ENCODE measurements at places on chromosomes 11 and 22.

GRCh38 chr22:33921525-33922348, 1.5 kb upstream of the LARGE1 start:
- H3K4me3 ChIP-seq, result peak overlapping the region; percentile 96
- peak overlapping the region; percentile 74 for H3K27ac ChIP-seq
- peaks cover 10% of the 10 kb centered on the region for H3K27me3 ChIP-seq
- peak; percentile 68 for DNase-seq
- H3K36me3 ChIP-seq, result peaks cover 8% of the 10 kb centered on the region

DNA sequence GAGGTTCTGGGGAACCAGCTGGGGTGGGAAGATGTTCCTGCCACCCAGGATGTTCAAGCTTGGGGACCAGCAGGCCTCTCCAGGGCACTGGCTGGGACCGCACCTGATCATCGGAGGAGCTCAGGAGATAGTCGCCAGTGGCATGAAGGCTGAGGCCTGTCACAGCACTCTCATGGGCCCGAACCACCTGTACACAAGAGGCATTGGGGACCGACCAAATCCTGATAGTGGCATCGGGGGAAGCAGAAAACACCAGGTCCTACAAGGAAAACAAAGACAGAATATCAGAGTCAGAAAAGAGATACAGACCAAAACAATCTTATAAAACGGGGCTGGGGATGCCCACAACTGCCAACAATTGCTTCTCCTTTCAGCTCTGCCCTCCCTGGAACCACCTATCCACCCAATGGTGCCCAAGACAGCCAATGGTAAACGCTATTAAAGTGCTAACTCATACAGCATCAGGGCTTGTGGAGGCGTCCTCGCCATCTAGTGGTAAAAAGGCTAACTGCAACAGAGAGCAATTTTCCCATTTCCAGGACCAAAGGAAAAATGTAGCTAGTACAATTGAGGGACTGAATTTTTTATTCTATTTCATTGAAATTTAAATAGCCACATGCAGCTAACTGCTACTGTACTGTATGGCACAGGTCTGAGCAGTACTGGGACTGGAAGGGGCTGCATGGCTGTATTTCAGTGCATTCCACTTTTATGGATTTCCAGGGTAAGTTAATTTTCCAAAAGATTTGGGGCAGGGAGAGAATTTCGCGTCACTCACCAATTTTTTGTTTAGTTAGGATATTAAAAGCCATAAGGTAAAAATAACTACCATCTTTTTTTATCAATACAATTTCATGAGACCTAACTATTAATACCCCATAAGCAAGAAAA, 7.1 kb downstream of the PRPF19 start:
- DNase-seq, result peak; percentile 62
- no peak overlapping the region for H3K27ac ChIP-seq
- H3K4me1 ChIP-seq, result peaks cover 4% of the 10 kb centered on the region
- H3K4me3 ChIP-seq, result no peak overlapping the region
- H3K36me3 ChIP-seq, result peaks cover 52% of the 10 kb centered on the region

GRCh38 chr11:14158393-14158792, 195.9 kb downstream of the SPON1 start:
- no peak overlapping the region for H3K27ac ChIP-seq
- peaks cover 32% of the 10 kb centered on the region for H3K36me3 ChIP-seq
- no peak for DNase-seq
- peaks cover 3% of the 10 kb centered on the region for H3K27me3 ChIP-seq
- no peaks in the 10 kb centered on the region for H3K4me1 ChIP-seq

DNA sequence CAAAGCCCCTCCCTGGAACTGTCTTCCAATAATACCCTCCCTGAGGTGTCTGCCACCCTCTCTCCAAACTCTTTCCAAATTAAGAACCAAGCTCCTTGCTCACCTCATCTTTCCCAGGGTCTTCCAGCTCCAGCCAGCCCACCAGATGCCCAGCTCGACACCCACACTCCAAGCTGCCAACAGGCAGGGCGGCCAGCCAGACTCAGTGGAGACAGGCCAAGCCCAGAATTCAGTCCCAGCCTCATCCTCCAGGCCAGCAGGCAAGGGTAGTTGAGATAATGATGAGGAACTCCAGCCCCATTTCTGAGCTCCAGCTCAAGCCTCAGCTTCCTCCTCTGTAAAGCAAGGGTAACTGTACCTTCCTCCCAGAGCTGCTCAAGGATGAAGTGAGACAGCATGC, 132.9 kb downstream of the CHST1 start:
- peaks cover 7% of the 10 kb centered on the region for H3K27me3 ChIP-seq
- DNase-seq, result no peak
- H3K36me3 ChIP-seq, result no peaks in the 10 kb centered on the region
- no peak overlapping the region for H3K27ac ChIP-seq
- H3K4me1 ChIP-seq, result no peaks in the 10 kb centered on the region

GRCh38 chr11:47917599-47918369, 62.6 kb upstream of the PTPRJ start:
- H3K27ac ChIP-seq, result no peak overlapping the region
- H3K27me3 ChIP-seq, result peaks cover 13% of the 10 kb centered on the region
- no peak for DNase-seq

GRCh38 chr22:21936151-21936775, 16.4 kb downstream of the PPM1F start:
- H3K4me1 ChIP-seq, result peaks cover 49% of the 10 kb centered on the region
- H3K27me3 ChIP-seq, result peaks cover 15% of the 10 kb centered on the region
- H3K27ac ChIP-seq, result peak overlapping the region; percentile 86
- peaks cover 55% of the 10 kb centered on the region for H3K36me3 ChIP-seq
- peak overlapping the region; percentile 48 for H3K4me3 ChIP-seq

- H3K4me3 ChIP-seq, result no peak overlapping the region
- no peaks in the 10 kb centered on the region for H3K4me1 ChIP-seq
- H3K36me3 ChIP-seq, result no peaks in the 10 kb centered on the region
- DNase-seq, result no peak
These were observed 58.9 kb downstream of the SHANK2 start for GRCh38 chr11:71193431-71193830.

DNA sequence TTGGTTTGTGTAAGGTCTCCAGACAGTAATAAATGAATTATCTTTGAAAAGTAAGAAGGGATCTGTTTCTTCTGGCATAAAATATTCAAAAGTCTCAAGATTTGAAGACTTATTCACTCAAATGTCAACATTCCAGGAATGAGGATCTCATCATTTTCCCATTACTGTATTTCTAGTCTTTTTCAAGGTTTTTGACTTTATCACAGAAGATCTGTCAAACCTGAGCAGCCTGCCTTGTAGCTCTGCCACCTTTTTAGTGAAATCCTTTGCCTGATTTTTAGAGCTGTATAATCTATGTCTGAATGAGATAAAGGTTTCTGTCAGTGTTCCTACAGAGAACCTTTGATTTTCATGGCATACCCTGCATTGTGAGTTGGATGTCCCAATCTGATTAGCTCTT, 4.0 kb downstream of the OR51F2 start:
- no peak overlapping the region for H3K4me3 ChIP-seq
- H3K36me3 ChIP-seq, result no peaks in the 10 kb centered on the region
- H3K4me1 ChIP-seq, result no peaks in the 10 kb centered on the region
- no peak overlapping the region for H3K27ac ChIP-seq
- H3K27me3 ChIP-seq, result no peaks in the 10 kb centered on the region
- no peak for DNase-seq

GRCh38 chr11:8749202-8749601, 66.6 kb downstream of the RPL27A start:
- H3K4me3 ChIP-seq, result no peak overlapping the region
- peaks cover 17% of the 10 kb centered on the region for H3K4me1 ChIP-seq
- H3K36me3 ChIP-seq, result peaks cover 13% of the 10 kb centered on the region
- no peaks in the 10 kb centered on the region for H3K27me3 ChIP-seq

GRCh38 chr11:31651208-31651607, 141.6 kb downstream of the ELP4 start:
- no peaks in the 10 kb centered on the region for H3K36me3 ChIP-seq
- H3K4me1 ChIP-seq, result no peaks in the 10 kb centered on the region
- H3K4me3 ChIP-seq, result no peak overlapping the region
- DNase-seq, result no peak
- no peaks in the 10 kb centered on the region for H3K27me3 ChIP-seq

- DNase-seq, result peak; percentile 45
- no peak overlapping the region for H3K27ac ChIP-seq
- peaks cover 40% of the 10 kb centered on the region for H3K4me1 ChIP-seq
These were observed 580 bp downstream of the ILK start for GRCh38 chr11:6604081-6604626.

DNA sequence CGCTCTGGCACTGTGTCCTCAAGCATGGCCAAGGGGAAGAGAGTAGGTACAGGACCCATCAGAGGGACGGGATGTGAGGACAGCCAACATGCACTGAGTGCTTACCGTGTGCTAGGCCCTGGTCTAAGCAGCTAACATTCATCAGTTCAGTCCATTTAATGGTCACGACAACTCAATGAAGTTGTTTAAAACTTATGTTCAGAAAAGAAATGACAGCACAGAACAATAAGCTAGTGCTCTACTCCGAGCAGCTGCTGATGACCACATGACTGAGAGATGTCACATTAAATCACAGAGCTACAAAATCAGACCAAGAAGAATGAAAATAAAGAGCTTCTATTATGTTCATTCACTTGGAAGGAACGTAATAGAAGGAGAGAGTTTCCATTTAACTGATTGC, 26.3 kb downstream of the PRDM10 start:
- DNase-seq, result no peak
- peaks cover 3% of the 10 kb centered on the region for H3K27me3 ChIP-seq
- no peak overlapping the region for H3K27ac ChIP-seq

DNA sequence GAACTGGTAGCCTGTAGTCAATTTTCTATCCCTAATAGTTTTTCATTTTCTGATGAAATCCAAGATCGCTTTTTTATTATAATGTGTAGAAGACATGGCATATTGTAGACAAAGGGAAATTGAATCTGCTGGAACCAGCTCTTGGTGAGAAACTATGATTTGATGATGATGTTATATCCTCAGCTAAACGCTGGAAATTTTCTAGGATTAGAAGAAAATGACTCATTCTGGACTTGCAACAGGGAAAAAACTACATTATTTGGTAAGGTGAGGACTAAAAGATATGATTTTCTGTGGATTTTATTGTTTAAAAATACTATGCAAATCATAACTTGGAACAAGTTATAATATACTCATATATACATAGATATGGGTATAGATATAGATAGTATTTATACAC, 14.1 kb upstream of the PGM2L1 start:
- H3K4me1 ChIP-seq, result peaks cover 6% of the 10 kb centered on the region
- H3K27ac ChIP-seq, result no peak overlapping the region
- H3K27me3 ChIP-seq, result no peaks in the 10 kb centered on the region
- DNase-seq, result no peak

GRCh38 chr22:19890502-19891316, 36.0 kb upstream of the GNB1L start:
- no peak overlapping the region for H3K4me3 ChIP-seq
- H3K36me3 ChIP-seq, result no peaks in the 10 kb centered on the region
- peaks cover 37% of the 10 kb centered on the region for H3K4me1 ChIP-seq
- H3K27me3 ChIP-seq, result peaks cover 18% of the 10 kb centered on the region
- DNase-seq, result no peak
- peak overlapping the region; percentile 70 for H3K27ac ChIP-seq

GRCh38 chr11:37544491-37544890, 946.5 kb upstream of the RAG2 start:
- H3K4me1 ChIP-seq, result no peaks in the 10 kb centered on the region
- H3K4me3 ChIP-seq, result no peak overlapping the region
- no peak overlapping the region for H3K27ac ChIP-seq
- no peak for DNase-seq

DNA sequence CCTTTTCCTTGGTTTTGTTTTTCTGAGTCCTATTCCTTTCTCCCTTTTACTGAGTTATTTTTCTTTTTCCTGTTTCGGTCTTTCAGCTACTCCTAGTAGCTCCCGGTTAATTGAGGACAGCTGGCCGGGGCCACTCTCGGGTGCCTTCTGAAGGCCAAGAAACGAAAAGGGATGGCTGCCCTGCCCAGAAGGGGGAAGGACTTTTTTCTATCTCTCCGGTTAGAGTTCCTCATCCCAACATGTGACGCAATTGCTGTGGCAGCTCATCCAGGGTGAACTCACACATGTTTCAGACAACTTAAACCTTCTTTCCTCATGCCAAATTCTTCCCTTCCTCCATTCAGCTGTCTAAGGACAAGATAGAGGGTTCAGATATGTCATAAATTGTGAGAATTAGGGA, 83.6 kb downstream of the PIWIL4 start:
- no peak for DNase-seq
- peaks cover 56% of the 10 kb centered on the region for H3K4me1 ChIP-seq
- no peak overlapping the region for H3K4me3 ChIP-seq
- no peaks in the 10 kb centered on the region for H3K36me3 ChIP-seq
- no peaks in the 10 kb centered on the region for H3K27me3 ChIP-seq
- peak overlapping the region; percentile 79 for H3K27ac ChIP-seq

- no peak for DNase-seq
- no peaks in the 10 kb centered on the region for H3K27me3 ChIP-seq
- H3K36me3 ChIP-seq, result no peaks in the 10 kb centered on the region
These were observed 5.2 kb downstream of the CRTAM start for GRCh38 chr11:122843281-122844141.

DNA sequence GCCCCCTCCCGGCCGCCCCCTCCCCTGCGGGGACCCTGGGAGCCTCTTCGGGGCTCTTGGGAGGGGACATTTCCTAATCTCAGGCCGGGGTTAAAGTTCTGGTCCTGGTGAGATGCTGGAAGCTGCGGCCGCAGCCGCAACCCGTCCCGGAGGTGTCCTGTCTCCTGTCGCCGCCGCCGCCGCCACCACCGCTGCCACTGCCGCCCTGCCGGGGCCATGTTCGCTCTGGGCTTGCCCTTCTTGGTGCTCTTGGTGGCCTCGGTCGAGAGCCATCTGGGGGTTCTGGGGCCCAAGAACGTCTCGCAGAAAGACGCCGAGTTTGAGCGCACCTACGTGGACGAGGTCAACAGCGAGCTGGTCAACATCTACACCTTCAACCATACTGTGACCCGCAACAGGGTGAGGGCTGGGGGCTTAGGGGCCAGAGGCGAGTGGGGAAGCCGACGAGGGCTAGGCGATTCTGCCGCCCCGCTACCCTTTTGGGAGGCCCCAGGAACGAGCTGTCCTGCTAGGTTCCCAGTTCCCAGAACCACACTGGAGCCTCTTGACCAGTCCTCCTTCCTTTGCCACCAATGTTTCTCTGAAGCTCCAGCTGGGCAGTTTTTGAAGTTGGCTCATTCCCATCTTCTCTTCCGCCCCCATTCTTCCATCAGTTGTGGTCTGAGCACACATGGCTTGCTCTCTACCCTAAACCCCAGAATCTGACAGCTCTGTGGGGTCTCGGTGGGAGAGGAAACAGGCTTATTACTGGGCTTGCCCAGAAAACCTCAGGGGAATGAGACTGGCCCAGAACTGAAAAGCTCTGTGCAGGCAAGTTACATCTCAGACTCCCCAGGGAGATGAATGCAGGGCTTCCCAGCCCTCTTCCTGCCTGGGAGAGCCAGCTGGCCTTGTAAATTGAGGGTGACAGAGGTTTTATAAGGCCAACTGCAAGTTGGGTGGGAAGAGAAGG, 781 bp downstream of the SIDT2 start:
- peak overlapping the region; percentile 96 for H3K4me3 ChIP-seq
- peak overlapping the region; percentile 64 for H3K27ac ChIP-seq
- peaks cover 5% of the 10 kb centered on the region for H3K27me3 ChIP-seq
- DNase-seq, result peak; percentile 46
- H3K4me1 ChIP-seq, result peaks cover 24% of the 10 kb centered on the region
- peaks cover 12% of the 10 kb centered on the region for H3K36me3 ChIP-seq

- no peak for DNase-seq
- H3K4me3 ChIP-seq, result no peak overlapping the region
- peaks cover 3% of the 10 kb centered on the region for H3K27me3 ChIP-seq
- H3K27ac ChIP-seq, result no peak overlapping the region
- no peaks in the 10 kb centered on the region for H3K36me3 ChIP-seq
These were observed 548.7 kb upstream of the CADM1 start for GRCh38 chr11:116052603-116053547.

All from endothelial cell (in vitro differentiated cells).